ENCODE measurements at places on chromosomes 7 and 10.

- DNase-seq, result no peak
Observed at GRCh38 chr10:103396789-103397087, 312 bp downstream of the PDCD11 start.

- DNase-seq, result no peak
Observed at GRCh38 chr7:111866787-111867186, 304.5 kb upstream of the IMMP2L start.

DNA sequence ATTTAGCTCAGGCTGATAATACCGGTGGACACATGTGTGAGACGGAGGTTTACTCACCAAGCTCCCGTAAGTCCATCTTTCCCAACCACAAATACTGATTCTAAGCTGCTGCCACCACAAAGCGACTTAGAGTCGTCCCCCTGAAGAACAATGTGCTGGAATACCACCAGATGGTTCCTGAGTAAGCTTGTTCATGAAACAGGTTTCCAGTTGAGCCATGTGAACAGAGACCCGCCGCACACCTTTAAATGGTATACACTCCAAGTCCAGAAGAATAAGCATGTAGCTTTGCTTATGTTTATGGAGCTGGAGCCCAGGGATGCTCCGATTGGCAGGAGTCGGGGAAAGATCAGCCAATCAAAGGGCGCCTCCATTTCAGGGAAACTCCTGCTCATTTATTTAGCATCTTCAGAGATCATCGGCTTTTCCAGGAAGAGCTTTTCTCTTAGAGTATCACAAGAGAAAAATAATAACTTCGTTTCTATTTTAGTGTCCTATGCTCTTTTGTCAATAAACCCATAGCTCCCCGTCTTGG is 261.6 kb upstream of the AOAH start:
- DNase-seq, result peak; percentile 90

- DNase-seq, result no peak
Observed at GRCh38 chr10:124722798-124723783, 21.1 kb downstream of the FAM53B start.

DNA sequence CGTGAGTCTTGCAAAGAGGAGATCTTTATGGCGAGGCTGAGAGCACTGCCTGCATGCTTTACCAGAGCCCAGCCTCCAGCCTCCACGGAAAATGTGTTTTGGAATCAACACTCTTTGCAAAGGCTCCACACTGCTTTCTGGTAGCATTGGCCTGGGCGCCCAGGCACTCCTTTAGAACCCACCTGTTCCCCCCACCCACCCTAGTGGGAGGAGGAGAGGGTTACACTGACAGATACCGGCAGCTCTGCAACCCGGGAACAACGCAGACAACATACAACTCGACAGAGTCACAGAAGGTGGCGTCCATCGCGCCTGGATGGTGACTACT is 5.5 kb upstream of the MNX1 start:
- DNase-seq, result no peak

Data from DMS 273 treated with DMSO at 0.1 percent for 48 hours (cell line).